ENCODE measurements at places on chromosomes 13 and 19.
A peak's percentile ranks its signal among the peaks of the same experiment; 100 is the strongest.

- DNase-seq = peak; percentile 71
Measured at GRCh38 chr19:41795031-41795461, 1.3 kb upstream of the CEACAM3 start.

DNA sequence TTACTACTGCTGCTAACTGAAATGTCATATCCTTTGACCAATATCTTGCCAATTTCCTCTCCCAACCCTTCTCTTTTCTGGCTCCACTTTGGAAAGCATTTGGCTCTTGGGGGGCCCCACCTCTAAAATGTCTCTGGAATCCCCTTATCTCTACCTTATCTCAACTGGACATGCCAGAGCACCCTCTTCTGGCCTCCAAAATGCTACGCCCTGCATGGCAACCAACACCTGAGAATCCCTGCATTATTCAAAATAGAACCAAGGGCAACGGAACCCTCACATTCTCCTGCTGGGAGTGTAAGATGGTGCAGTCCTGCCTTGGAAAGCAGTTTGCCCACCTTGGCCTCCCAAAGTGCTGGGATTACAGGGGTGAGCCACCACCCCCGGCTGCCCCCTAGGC, 35.3 kb downstream of the CERS4 start:
- DNase-seq = no peak

DNA sequence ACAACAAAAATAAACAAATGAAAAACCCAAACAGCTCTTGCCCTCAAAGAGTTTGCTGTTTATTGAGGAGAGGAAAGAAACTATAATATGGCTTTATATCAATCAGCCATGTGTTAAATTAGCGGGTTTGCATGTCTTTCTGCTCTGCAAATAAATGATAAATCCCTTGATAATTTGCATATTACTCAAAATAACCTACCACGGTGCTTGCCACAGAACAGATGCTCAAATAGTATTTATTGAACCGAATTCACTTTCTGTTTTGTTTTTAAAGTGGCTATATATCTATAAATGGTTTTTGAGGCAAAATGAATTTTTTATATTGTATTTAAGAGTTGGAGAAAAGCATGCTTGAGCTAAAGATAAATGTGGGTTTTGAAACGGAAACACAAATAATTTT, 428.1 kb downstream of the ITGBL1 start:
- DNase-seq = no peak

DNA sequence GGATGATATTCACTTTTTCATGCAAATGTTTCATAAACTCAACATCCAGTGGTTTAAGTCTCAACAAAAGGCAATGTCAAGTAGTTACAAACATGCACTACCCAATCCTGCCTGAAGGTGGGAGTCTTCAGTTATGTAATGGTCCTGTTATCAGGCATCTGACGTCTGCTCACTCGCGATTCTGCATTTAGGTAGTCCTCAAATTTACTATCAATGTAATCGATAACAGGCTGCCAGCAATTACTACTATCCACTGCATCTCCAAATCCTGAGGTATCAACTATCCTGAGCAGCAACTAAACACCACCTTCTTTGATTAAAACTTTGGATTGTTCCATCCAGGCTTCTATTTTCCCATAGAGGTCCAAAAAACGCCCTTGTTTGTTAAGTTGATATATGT, 51.2 kb downstream of the NLRP12 start:
- peak; percentile 63 for DNase-seq

DNA sequence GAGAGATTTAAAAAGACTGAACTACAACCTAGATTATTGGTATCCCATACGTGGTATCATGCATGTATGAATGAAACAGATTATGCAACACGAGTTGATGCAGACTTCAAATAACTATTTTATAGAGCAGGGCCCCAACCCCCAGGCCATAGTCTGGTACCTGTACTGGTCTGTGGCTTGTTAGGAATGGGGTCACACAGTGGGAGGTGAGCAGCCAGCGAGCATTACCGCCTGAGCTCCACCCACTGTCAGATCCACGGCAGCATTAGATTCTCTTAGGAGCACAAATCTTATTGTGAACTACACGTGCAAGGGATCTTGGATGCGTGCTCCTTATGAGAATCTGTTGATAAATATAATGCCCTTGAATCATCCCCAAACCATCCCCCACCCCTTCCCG, 320.2 kb downstream of the TBC1D4 start:
- no peak for DNase-seq

GRCh38 chr13:35164324-35164932, 222.4 kb downstream of the NBEA start:
- DNase-seq = no peak

- DNase-seq = no peak
Measured at GRCh38 chr19:41799444-41800000, 3.1 kb downstream of the CEACAM3 start.

DNA sequence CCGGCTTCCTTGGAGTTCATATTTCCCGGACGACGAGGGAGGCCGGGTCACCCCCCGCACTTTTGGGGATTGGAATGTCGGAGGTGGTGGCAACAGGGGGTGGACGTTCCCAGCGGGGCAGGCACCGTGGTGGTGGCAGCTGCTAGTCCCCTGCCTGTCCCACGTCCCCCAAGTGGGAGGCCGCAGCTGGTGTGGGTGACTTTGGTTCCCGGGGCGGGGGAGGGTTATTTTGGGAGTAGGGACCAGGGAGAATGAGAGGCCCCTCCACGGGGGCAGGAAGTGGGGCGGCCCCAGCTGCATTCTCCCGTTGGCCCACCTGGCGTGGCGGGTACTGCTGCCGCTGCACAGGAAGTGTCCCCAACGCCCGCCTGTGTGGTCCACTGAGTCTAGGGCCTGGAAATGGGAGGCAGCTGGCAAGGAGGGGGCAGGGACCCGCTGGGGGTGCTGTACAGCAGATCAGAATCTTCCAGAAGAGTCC, 11.1 kb upstream of the PLIN3 start:
- no peak for DNase-seq

DNA sequence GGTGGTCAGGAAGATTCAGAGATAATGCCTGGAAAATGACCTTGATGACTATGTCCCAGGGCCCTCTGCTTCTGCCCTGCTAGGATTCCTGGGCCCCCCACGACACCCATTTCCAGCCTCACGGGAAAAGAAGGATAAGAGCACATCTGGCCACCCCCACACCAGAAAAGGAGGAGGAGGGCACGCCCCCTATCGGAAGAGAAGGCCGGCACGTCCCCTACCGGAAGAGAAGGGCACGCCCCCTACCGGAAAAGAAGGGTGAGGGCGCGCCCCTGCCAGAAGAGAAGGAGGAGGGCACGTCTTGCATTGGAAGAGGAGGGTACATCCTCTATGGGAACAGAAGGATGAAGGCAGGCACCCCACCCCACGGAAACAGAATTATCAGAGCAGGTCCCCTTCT, 84.3 kb downstream of the IER2 start:
- peak; percentile 77 for DNase-seq

DNA sequence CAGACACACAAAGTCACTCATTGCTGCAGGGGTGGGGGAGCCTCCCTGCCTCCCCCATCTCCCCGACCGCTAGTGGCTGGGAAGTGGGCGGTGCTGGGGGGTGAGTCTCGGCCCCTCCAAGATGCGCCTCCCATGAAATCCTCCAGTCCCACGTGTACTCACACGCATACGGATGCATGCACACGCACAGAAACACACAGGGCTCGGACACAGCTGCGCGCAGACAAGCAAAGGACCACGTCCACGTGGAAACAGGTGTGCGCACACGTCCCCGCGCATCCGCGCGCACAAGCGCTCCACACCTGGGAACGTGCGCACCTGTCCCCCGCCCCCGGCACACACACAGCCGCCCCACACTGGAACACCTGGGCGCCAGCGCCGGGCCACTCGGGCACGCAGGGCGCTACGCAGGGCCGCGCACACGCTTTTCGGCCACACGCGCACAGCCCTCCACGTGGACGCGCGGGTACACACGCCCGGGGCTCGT, 687 bp downstream of the MATK start:
- DNase-seq = peak; percentile 51

DNA sequence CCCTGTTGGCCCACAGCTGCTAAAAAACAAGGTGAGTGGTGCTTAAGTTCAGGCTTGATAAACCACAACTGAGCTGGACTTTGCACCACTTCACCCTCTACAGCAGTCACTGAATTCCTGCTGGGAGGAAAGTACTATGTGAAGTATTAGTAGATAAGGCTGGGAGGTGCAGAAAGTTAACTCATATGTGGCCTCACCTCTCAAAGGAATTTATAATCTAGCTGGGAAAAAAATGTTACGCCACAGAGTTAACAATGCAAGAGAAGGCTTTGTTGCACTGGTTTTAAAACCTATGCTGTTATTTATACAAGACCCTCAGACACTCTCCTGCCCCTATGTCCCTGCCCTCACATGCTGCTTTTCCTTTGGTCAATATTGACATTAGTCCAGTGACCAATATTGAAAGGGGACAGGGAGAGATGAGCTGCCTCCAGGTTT, 60.9 kb downstream of the LIG4 start:
- no peak for DNase-seq

GRCh38 chr19:47507924-47508553, 6.8 kb downstream of the NAPA start:
- DNase-seq = no peak

- peak; percentile 70 for DNase-seq
Measured at GRCh38 chr19:48608798-48609263, 2.3 kb downstream of the SPACA4 start.

DNA sequence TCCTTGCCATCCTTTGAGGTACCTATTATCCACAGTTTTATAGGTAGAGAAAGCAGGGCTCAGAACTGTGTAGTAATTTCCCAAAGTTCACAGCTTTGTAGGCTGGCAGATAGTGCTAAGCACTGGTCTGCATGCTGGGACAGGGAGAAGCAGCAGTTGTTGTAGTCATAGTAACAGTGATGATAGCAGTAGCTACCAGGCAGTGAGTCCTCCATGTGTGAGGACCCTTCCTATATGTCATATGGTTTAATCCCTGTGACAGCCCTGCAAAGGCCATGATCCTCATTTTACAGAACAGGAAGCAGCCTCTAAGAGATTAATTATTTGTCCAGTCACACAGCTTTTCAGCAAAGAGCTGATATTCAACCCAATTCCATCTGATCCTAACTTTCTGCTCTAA, 21.0 kb downstream of the SERP2 start:
- no peak for DNase-seq

GRCh38 chr13:79432086-79432485, 26.0 kb upstream of the RBM26 start:
- no peak for DNase-seq

- DNase-seq = no peak
Measured at GRCh38 chr19:15129856-15130585, 22.8 kb downstream of the SYDE1 start.

- no peak for DNase-seq
Measured at GRCh38 chr13:83232626-83233025, 649.6 kb downstream of the SLITRK1 start.

DNA sequence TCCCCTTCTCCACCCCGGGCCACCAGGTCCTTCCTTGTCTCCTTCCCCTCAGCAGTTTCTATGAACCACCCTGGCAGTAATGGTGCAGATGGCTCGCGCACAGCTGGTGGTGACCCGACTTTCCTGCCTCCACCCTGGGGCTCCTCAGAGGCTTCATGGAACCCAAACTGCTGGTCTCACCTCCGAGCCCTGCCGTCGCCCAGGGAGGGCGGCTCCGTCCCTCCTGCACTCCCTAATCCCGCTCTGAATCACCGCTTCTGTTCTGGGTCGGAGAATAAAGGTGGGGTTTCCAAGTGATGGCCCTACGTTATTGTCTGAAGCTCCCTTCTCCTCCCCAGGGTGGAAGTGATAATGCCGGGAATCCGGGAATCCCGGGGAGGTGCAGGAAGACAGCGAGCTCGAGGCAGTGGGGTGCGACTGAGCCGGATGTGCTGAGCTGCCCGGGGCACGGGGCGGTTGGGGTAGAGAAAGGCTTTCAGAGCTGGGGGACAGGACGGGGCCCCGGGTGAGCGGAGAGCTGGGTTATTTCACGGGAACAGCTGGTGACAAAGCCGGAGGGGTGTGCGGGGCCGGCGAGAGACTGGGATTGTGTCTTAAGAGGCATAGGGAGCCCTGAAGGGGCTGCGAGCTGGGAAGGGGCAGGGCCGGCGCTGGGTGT, 711 bp downstream of the FUT2 start:
- DNase-seq = no peak

- peak; percentile 88 for DNase-seq
Measured at GRCh38 chr19:39430675-39431593, 4.8 kb downstream of the RPS16 start.

DNA sequence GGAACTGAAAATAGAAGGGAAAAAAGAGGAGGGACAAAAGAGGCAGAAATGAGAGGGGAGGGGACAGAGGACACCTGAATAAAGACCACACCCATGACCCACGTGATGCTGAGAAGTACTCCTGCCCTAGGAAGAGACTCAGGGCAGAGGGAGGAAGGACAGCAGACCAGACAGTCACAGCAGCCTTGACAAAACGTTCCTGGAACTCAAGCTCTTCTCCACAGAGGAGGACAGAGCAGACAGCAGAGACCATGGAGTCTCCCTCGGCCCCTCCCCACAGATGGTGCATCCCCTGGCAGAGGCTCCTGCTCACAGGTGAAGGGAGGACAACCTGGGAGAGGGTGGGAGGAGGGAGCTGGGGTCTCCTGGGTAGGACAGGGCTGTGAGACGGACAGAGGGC, at the start of gene CEACAM5:
TSS of gene CEACAM5 (plus strand) at position 146 of the 400 bp plus-strand sequence. CDS start at position 252, 106 bp downstream.
- DNase-seq = no peak

GRCh38 chr19:33194886-33195644, 935 bp downstream of the LRP3 start:
- DNase-seq = no peak

- no peak for DNase-seq
Measured at GRCh38 chr13:85638265-85638664, 161.0 kb downstream of the SLITRK6 start.

- DNase-seq = no peak
Measured at GRCh38 chr13:35770756-35771297, 294.3 kb upstream of the MAB21L1 start.

DNA sequence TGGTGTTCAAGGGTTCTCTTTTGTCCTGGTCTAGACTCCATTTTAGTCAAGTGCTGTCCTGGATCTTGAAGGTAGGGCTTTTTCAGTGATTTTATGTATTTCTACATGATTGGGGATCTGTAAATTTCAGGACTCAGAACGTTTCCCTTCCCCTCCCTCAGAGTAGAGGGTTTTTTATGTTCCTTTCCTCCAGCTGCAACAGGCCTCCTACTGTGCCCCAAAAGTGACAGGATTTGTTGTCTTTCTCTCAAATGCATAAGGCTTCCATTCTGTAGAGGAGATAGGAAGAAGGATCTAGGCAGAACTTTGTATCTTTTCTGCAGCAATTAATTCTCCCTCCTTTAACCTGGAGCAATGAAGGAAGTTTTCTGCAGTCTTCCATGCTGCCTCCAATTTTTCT, 251.3 kb downstream of the MAB21L1 start:
- DNase-seq = no peak

- DNase-seq = no peak
Measured at GRCh38 chr19:7947939-7948338, 4.5 kb upstream of the TIMM44 start.

- peak; percentile 16 for DNase-seq
Measured at GRCh38 chr19:30790056-30790680, 418.0 kb downstream of the ZNF536 start.

GRCh38 chr19:16970821-16971220, 55.8 kb downstream of the CPAMD8 start:
- DNase-seq = no peak

DNA sequence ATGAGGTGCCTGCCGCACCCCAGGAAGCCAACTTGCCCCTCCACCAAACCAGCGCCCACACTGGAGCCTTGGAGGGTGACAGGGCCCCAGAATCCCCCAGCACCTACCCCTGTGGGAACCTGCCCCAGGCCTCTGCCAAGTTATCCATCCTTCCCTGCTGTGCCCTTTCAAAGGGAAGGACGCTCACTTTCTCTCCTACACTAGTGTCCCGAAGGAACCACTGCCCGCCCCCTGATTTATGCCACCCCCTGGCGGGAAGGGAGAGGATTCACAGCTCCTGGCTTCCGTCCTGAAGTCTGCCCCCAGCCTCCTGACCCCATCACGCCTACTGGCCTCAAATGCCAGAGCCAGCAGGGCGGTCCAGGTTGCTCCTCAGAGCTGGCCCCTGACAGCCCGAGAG, 1.4 kb downstream of the EVI5L start:
- DNase-seq = no peak

Data from activated CD8-positive, alpha-beta memory T cell treated with anti-CD3 and anti-CD28 coated beads, Interleukin-2, amount 10 ng/mL, durations not matched to agents 7 days and 5 days (primary cell).